ENCODE measurements at places on chromosomes 13 and 19.

- DNase-seq: no peak
Measured at GRCh38 chr13:41700790-41701310, 243.5 kb downstream of the RGCC start.

- DNase-seq: peak; percentile 88
Measured at GRCh38 chr19:45615795-45616703, 14.0 kb upstream of the GPR4 start.

DNA sequence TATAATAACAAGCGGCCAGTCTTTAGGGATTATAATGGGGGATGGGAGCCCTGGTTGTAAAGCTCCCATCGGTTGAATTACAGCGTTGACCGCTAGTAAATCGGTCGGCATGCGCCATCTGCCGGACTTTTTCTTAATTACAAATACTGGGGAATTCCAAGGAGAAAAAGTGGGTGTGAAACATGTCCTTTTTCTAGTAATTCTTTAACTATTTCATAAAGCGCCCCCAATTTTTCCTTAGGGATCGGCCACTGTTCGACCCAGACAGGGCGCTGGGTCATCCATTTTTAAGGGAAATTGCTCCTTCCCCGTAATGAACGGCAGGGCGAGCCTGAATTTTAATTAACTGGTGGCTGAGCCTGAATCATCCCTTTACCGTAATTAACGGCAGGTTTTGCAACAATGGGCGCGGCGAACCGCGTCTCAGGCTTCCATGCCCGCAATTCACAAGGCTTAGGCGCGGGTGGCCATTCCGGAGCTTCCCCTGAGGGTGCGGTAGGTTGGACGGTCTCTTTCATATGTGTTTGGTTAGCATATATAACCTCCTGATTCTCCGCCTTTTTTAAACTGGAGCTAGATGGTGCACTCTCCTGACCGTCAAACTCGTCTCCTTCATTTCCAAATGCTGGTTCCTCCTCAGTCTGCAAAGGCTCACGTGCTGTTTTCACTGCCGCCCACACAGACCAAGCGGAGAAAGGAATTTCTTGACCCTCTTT lies 30.2 kb upstream of the EVI5L start:
- peak; percentile 71 for DNase-seq

GRCh38 chr13:111074826-111075225 lies 40.3 kb upstream of the ARHGEF7 start:
- DNase-seq: no peak

DNA sequence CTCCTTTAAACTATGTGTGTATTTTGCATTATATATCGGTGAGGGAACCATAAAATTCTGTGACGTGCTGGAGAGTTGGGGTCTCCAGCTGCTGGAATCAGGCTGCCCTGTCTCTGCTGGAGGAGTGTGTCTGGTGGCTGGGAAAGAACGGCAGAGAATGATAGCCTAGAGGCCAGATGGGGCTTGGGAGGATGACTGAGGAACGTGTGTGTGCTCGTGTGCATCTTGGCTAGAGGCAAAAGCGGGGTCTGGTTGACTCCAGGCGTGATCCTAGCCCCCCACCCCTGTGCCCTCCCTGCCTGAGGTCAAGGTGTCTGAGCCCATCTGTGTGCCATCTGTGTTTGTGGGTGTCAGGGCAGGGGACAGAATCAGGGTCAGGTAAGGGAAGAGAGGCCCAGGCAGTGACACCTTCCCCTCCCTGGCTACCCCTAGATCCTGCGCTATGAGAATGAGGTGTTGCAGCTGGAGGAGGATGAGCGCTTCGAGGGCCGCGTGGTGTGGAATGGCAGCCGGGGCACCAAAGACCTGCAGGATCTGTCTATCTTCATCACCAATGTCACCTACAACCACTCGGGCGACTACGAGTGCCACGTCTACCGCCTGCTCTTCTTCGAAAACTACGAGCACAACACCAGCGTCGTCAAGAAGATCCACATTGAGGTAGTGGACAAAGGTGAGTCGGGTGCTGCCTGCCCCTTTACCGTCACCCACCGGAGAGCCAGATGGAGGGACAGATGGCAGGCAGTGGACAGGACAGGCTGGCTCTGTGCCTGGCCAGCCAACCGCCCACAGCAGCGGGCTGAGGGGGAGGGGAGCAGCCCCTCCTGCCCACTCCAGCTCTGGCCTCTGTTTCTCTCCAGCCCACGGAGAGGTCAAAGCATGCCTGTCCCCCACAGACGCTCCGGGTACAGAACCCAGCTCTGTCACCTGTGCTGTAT lies 3.1 kb downstream of the SCN1B start:
- DNase-seq: peak; percentile 23

DNA sequence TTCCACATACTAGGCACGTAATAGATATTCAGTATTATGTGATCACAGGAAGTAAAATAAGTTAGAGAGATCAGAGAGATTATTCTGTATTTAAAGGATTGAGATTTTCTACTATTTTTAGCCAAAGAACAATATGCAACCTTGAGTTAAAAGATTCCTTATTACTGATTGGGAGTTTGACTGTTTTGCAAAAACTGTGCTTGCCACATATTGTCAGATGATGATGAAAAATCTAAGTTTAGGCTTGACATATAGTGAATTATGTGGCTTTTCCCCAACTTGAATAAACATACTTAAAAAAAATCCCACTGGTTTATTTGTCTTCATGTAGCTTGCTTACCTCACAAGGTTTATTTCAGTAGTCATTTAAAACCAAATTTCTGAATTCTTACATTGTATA lies 194.4 kb downstream of the KCNRG start:
- DNase-seq: no peak

GRCh38 chr13:32737679-32738078 lies 151.4 kb downstream of the PDS5B start:
- DNase-seq: no peak

- no peak for DNase-seq
Measured at GRCh38 chr19:9407827-9408226, 27.5 kb downstream of the ZNF266 start.

GRCh38 chr13:90118467-90119071 lies 1228.9 kb upstream of the MIR17HG start:
- DNase-seq: no peak

- DNase-seq: no peak
Measured at GRCh38 chr13:60075850-60076249, 87.9 kb downstream of the DIAPH3 start.

DNA sequence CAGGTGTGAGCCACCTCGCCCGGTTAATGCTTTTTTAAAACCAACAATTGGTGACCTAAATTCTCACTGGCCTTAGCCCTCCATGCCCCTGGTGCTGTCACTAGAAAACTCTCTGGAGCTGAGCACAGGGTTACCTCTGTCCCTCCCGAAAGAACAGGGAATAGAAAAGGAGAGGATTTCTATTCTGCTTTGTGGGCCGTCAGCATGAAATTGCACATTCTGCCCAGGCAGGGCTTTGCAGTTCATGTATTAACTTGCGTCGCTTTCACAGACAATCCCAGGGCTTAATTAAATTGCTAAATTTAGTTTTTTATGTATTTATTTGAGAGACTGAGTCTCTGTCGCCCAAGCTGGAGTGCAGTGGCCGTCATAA lies 583 bp upstream of the ZNF480 start:
- DNase-seq: no peak

DNA sequence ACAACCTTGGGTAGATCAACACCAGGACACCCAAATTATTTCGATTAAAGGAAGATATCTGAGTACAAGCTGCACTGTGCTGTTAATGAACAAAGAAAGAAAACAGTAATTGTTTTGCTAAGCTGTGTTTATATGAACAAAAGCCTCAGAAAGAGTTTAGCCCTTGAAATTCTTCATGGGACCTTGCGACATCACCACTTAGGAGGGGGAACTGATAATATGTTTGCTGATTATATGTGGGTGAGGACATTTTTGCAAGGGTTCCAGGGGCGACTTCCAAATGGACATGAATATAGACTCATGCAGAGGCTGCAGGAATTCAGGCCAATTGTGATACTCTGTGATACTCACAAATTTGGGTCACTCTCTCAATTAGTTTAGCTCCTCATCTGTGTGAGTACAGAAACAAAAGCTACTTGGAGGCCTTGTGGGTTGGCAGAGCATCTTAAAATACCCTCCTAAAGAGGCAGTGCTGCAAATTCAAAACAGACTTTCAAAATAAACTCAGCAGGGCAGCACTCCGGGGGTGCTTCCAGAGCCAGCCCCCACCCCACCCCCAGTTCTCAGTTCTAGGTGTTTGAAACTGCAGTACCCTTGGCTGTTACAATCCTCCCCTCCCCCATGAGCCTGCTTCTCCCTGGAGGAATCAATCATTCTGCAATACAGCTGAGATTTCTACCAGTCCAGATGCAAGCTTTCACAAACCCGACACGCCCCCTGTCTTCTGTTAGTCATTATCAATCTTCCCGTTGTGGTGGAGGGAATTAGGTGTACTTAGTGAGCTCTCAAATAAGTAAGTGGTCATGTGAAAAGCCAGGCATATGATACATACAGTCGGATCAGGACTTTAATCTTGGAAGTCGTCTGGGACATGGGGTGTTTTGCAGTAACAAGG lies 97.0 kb upstream of the MBNL2 start:
- peak; percentile 93 for DNase-seq

GRCh38 chr19:42466521-42467182 lies 23.9 kb upstream of the CXCL17 start:
- DNase-seq: no peak

GRCh38 chr19:55319785-55320184 lies 5.4 kb downstream of the TMEM150B start:
- DNase-seq: no peak

DNA sequence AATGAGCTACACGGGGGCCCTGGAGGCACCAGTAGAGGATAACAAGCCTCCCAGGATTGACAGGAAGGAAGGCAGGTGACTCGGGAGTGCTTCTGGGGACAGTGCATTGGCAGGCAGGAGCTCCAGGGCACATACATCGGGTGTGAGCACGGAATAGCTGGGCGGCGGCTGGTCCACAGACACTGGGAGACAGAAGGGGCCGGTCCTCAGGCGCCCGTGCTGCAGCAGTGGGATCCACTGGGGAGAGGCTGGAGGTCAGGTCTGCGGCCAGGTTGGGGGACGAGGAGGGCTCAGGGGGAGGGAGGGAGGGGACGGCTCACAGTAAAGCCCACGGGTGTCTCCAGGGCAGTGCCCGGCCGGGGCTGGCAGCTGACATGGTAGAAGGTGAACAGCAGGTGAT lies 2.1 kb upstream of the ANGPTL8 start:
- no peak for DNase-seq

DNA sequence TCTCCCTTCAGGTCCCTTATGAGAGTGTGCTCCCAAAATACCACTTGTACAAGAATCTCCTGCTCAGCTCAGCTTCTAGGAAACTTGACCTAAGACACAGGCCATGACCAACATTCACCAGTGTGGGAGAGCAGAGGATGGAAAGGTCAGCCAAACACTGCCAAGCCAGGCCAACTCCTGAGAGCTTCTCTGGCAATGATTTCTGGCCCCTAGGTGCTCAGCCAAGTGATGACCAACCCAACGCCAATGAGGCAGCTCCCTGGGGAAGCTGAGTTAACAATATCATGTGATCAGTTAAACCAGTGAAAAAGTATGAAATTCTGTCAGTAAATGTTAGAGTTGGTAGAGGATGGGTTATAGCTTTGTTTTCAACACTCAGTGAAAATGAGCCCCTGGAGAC lies 49.1 kb upstream of the FLT1 start:
- DNase-seq: no peak

All from NCI-H2171 treated with DMSO at 0.1 percent for 48 hours (cell line).